WTC11 (cell line): ENCODE measurements at places on chromosomes 12 and 14. TPM values are rescaled to one million over a fixed set of nuclear protein-coding genes. Genes with fewer than 3 reads are reported as not detected.

Gene STRAP
- 196 to 221 TPM (median 201 TPM) in 3 replicates for total RNA-seq

Gene MYO1H
- total RNA-seq, result 0.44 to 0.60 TPM (median 0.50 TPM) in 3 replicates

Gene PTPN21
- 7.5 to 9.4 TPM (median 9.1 TPM) in 3 replicates for total RNA-seq

Gene ACOT6
- total RNA-seq, result 0.13 to 0.37 TPM in 2 of 3 replicates, not detected in the other

Gene NRIP2
- total RNA-seq, result 0.09 TPM in 1 of 3 replicates, not detected in the others

Gene TMEM260
- 17.9 to 22.5 TPM (median 20.4 TPM) in 3 replicates for total RNA-seq

Gene DBX2
- total RNA-seq, result 0.27 to 0.35 TPM (median 0.27 TPM) in 3 replicates

Gene CACNB3
- 15.0 to 17.3 TPM (median 17.0 TPM) in 3 replicates for total RNA-seq

Gene NKX2-8
- not detected in 3 replicates for total RNA-seq

Gene HIF1A
- total RNA-seq, result 146 to 165 TPM (median 153 TPM) in 3 replicates

Gene OR4Q2
- total RNA-seq, result not detected in 3 replicates

Gene FOXM1
- 99.6 to 118 TPM (median 100 TPM) in 3 replicates for total RNA-seq

Gene HOXC12
- total RNA-seq, result not detected in 3 replicates

Gene KRT86
- total RNA-seq, result 0.11 to 0.18 TPM in 2 of 3 replicates, not detected in the other

- DNase-seq, result peak; percentile 55
Measured at GRCh38 chr14:88270776-88271175, 52.3 kb downstream of the KCNK10 start.

- no peak for DNase-seq
Measured at GRCh38 chr14:94685166-94685581, 73.0 kb downstream of the SERPINA3 start.

- DNase-seq, result no peak
Measured at GRCh38 chr12:109449845-109450532, 27.1 kb downstream of the KCTD10 start.

DNA sequence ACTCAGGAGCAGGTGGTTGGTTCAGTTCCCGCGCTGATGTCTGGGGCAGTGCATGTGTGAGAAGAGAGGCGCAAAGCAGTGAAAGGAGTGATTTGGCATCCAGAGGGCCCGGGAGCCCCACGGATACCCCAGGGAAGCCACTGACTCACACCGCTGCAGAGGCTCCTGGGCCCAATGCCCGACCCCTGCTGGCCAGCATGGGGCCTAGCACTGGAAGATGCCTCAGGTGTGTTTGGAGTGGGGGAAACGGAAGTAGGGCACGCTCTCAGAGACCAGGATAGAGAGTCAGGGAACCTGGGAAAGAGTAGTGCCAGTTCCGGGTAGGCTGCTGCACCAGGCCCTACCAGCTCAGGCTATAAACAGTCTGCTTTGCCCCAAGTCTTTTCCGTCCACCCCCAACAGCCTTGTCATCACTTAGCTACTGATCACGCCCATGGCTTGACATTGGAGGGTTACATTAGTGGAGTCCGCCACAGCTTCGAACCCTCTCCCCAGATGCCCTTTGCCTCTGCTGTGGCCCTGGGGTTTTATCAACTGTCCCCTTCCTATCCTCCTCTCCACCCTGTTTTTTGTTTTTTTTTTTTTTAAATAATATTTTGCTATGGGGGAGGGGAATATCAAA lies 9.5 kb upstream of the CSAD start:
- DNase-seq, result peak; percentile 78

GRCh38 chr12:5262450-5262849 lies 169.5 kb upstream of the NTF3 start:
- no peak for DNase-seq

DNA sequence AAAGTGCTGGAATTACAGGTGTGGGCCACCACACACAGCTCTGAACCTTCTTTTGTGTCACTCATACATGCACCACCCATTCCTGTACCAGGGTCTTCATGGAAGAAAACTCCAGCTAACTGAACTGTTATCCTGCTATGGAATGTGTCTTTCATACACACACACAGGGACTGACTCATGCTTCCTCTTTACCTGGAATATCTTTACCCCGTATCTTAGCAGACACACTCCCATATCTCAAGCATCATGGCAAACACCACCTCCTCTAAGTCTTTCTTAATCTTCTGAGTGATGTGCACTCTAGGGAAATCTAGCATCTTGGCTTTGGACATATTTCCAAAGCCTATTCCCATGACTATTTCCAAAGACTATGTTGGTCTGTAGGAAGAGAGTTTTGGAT lies 35.0 kb upstream of the DTX1 start:
- DNase-seq, result no peak

DNA sequence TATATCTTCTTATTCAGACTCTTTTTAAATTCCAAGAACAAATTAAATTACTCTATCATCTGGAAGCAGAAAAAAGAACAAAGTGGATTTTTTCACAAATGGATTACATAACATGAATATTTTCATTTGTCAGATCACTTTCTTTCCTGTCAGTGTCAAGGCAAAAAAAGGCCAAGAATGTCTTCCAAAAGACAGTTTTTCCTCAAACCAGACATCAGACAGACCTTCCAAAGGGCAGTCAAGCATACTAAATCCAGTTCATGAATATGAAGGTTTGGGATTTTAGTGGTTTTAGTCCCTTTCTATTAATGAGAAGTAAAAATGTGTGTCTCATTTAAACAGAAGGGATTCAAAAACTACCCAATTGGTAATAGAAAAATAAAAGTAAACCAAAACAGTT lies 336.0 kb downstream of the CEP128 start:
- no peak for DNase-seq

GRCh38 chr12:46430340-46430948 lies 57.9 kb upstream of the SLC38A2 start:
- no peak for DNase-seq

DNA sequence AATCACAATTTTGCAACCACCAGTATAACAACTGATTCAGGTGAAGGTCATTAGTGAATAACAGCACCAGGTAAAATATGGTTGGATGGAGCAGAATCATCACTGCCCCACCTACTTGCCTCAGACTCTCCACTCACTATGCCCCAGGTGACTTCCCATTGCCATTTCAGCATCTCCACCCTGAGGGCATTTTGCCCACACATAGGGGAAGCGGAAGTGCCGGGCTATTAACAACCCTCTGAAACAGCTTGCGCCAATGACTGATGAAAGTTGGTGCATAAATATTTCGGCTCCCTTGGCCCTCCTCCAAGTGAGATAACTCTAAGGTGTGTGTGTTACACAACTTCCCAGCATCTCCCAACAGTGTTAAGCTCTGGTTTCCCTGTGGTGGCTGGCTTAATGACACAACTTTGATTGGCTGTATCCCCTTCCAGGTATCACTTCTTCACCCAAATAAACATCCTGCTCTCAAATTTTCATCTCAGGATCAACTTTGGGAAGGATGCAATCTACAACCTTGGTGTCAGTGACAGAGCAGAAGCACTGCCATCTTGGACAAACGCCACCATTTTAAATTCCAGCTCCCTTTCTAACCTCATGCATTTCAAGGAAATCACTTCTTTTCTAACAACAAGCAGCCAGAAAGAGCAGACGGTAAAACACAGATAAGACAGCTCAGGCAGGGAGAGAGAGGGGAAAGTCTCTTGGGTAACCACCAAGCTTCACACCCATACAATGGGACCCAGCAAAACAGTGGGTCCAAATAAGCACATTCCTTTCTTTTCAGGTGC lies 73.6 kb upstream of the PPP2R5C start:
- DNase-seq, result no peak

- DNase-seq, result peak; percentile 46
Measured at GRCh38 chr14:104130974-104131651, 7.3 kb upstream of the KIF26A start.

GRCh38 chr12:131389054-131390013 lies 321.6 kb upstream of the SFSWAP start:
- DNase-seq, result no peak

DNA sequence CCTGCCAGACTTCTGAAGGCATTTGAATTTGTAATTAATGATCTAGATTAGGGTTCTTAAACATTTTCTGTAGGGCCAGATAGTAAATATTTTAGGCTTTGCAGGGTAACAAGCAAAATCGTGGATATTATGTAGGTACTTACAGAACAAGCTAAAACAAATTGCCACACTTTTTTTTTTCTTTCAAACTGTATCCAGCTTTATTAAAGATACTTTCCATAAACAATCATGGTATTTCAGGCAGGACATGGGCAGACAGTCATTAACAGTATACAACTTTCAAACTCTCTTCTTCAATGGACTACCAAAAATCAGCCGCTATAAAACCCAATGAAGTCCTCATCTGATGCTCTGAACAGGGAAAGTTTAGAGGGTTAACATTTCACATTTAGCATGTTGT lies 9.6 kb downstream of the TRMT5 start:
- DNase-seq, result no peak
